ENCODE measurements at places on chromosomes 4 and X. TPM values are rescaled to one million over a fixed set of nuclear protein-coding genes. Genes with fewer than 3 reads are reported as not detected.

- no peak for DNase-seq
Observed at GRCh38 chr4:123193802-123194367, 202.7 kb upstream of the SPRY1 start.

DNA sequence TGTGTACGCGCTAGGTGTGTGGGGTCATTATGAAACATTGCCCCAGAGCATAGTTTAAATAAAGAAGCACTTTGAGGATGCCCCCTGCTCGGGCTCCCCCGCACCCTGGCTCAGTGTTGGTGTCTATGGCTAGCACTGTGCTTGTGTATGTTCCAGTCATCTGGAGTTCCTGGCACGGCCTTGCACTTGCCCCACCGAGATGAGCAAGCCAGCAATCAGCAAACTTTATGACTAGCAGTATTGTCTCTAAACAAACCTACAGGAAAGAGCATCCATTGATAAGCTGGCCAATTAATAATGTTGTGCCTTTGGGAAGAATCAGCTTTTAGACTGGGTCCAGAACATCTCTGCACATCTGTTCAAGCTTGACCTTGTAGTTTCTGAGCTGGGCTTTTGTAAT is 707 bp upstream of the SHROOM4 start:
- DNase-seq, result no peak

- DNase-seq, result no peak
Observed at GRCh38 chr4:20487852-20488251, 212.4 kb upstream of the PACRGL start.

- no peak for DNase-seq
Observed at GRCh38 chr4:143586080-143586479, 72.6 kb downstream of the SMARCA5 start.

GRCh38 chr4:124713185-124713592 is 657 bp upstream of the ANKRD50 start:
- DNase-seq, result peak; percentile 79

DNA sequence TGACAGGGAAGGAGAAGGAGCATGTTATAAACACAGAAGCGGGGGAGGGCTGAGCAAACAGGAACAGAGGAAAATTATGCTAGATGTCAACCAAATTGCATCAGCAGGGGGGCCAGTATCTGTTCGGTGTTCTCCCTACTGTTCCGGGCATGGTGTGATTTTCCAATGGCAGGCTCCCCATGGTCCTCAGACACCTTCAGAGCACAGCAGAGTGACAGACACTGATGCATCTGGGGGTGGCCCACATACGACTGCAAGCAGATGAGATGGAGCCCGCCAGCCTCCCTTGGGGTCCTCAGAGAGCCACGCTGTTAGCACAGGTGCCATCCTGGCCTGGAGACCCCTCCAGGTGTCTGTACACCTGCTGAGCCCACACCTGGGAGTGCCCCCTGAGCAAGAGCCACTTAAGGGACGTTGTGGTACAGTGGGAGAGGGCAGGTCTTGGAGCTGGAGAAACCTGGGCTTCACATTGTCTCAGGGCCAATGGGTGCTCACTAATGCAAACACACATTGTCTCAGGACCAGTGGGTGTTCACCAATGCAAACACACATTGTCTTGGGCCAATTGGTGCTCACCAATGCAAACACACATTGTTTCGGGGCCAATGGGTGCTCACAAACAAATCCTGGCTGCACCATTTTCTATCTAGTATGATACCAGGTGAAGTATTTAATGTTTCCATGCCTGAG is 95.4 kb downstream of the SLC2A9 start:
- DNase-seq, result no peak

DNA sequence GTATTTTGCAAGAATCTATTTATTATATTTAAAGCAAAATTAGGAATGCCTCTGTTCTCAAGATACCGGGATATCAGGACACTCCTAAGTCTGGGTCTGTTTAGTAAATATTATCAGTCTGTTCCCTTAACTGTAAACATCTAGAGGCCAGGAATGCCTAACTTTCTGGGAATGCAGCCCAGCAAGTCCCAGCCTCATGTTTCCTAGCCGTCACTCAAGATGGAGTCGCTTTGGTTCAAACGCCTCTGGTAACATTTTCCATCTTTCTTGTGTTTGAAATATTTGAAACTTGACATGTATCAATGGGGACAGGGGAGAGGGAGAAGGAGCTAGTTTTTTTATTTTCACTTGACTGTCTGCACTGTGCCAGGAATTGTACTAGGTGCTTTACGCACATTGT is 85.4 kb downstream of the FBXL5 start:
- DNase-seq, result no peak

- DNase-seq, result peak; percentile 91
Observed at GRCh38 chr4:8403173-8403753, 37.3 kb downstream of the ACOX3 start.

- DNase-seq, result no peak
Observed at GRCh38 chrX:130086447-130087206, 23.7 kb downstream of the ELF4 start.

- DNase-seq, result no peak
Observed at GRCh38 chrX:40263014-40263560, 165.3 kb upstream of the BCOR start.

GRCh38 chr4:55125087-55125721 is at the start of gene KDR:
Gene KDR, minus strand, starts transcription at chr4:55125595. Its CDS starts 302 bp downstream, at chr4:55125293.
- DNase-seq, result peak; percentile 72

ADH1A gene
- 0.84 TPM for total RNA-seq

ASMT gene
- not detected for total RNA-seq

PLAC1 gene
- total RNA-seq, result not detected

HSD17B13 gene
- 0.22 TPM for total RNA-seq

ELOVL6 gene
- 2.0 TPM for total RNA-seq

RENBP gene
- 8.8 TPM for total RNA-seq

AKAP4 gene
- not detected for total RNA-seq

MAGEB2 gene
- not detected for total RNA-seq

ZNF827 gene
- total RNA-seq, result 11.9 TPM

OPRPN gene
- total RNA-seq, result not detected

APLN gene
- total RNA-seq, result 16.8 TPM

VCX2 gene
- total RNA-seq, result not detected

GUCY1B1 gene
- total RNA-seq, result 32.6 TPM
